Upper lobe of right lung (tissue), 1 donor: ENCODE measurements at places on chromosomes 4 and X. TPM values are rescaled to one million over a fixed set of nuclear protein-coding genes. Genes with fewer than 3 reads are reported as not detected.
A peak's percentile ranks its signal among the peaks of the same experiment; 100 is the strongest.

Gene ARMCX4
- total RNA-seq = 13.1 TPM

Gene ACOX3
- 21.6 TPM for total RNA-seq

Gene POU4F2
- total RNA-seq = not detected

Gene GAGE12G
- total RNA-seq = not detected

Gene ADRA2C
- 7.3 TPM for total RNA-seq

Gene PPEF2
- total RNA-seq = not detected

DNA sequence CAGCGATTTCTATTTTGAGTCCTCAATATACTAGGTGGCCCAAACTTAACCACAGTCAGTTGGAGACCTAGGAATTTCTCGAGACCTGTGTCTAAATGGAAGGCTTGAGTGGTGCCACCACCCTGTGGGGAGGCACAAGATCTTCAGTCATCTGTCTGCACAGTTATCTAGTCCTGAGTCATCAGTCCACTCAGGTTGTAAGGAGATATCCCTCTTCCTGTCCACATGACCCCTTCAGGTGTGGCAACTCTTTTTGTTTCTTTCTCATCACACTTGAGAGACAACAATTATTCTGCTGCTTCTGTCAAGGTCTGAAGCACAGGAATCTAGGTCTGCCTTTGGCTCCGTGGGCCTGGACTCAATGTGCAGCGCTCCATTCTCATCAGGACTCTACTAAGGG, 64.4 kb upstream of the IBSP start:
- no peaks in the 10 kb centered on the region for H3K4me1 ChIP-seq
- H3K27ac ChIP-seq = no peak overlapping the region
- H3K27me3 ChIP-seq = no peaks in the 10 kb centered on the region
- H3K36me3 ChIP-seq = no peaks in the 10 kb centered on the region
- no peak overlapping the region for H3K4me3 ChIP-seq

GRCh38 chr4:148120216-148120615, 322.0 kb downstream of the NR3C2 start:
- H3K36me3 ChIP-seq = peaks cover 9% of the 10 kb centered on the region
- H3K4me1 ChIP-seq = no peaks in the 10 kb centered on the region
- H3K27me3 ChIP-seq = no peaks in the 10 kb centered on the region
- H3K4me3 ChIP-seq = no peak overlapping the region
- DNase-seq = no peak

- no peaks in the 10 kb centered on the region for H3K4me1 ChIP-seq
- no peak for DNase-seq
- no peak overlapping the region for H3K4me3 ChIP-seq
- H3K27ac ChIP-seq = no peak overlapping the region
- H3K36me3 ChIP-seq = no peaks in the 10 kb centered on the region
- H3K27me3 ChIP-seq = no peaks in the 10 kb centered on the region
Measured at GRCh38 chrX:47608130-47608810, 11.4 kb downstream of the SYN1 start.

- no peaks in the 10 kb centered on the region for H3K36me3 ChIP-seq
- H3K4me3 ChIP-seq = no peak overlapping the region
Measured at GRCh38 chrX:10556405-10556804, 64.0 kb downstream of the MID1 start.

DNA sequence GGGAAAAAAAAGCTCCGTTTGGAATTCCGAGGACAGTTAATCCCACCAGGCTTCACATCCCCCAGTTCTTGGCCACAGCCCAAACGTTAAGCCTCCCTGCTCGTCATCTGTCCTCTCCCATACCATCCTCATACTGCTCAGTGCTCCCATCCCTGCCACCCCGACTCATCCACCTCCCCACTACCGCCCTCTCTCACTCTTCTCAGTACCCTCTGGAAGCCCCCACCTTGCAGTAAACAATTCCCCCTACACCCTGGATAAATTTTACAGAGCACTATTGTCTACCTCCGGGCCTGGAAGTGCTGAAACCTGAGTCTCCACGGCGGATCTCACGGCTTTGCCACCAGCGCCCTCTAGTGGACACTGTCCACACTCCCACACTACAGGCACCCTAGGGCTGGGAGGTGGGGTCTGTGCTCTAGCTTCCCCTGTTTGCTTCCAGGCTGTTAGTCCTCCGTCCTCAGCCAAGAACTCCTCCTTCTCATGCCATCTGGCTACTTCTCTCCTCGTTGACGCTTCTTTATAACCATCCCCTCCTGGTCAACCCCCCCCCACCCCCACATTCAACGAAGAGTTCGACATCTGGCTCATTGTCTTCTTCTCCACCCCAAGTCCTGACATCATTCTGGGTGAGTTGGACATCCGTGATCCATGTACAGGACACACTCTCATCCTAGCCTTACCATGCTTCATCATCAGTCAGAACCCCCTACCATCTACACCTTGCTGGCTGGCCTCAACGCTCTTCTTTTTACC, 54.5 kb downstream of the RTL9 start:
- H3K4me1 ChIP-seq = no peaks in the 10 kb centered on the region
- H3K27me3 ChIP-seq = no peaks in the 10 kb centered on the region
- peak; percentile 72 for DNase-seq
- H3K4me3 ChIP-seq = no peak overlapping the region
- H3K36me3 ChIP-seq = no peaks in the 10 kb centered on the region

DNA sequence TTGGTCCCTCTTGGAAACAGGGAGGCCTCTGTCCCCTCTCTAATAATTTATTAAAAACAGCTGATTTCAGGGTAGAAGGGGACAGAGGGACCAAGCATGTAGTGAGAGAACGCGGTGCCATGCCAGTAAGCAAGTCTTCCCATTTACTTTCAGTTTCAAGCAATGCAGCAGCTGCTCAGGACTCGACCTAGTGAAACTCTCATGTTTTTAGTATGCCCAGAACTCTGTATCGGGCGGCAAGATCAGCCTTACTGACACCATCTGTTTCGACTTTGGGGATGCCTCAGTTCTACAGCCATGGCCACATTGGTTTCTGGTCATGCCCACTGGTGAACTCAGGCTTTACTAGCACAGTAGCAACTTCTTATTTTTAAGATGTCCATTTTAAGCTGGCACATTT, 40.6 kb downstream of the ZNF81 start:
- no peaks in the 10 kb centered on the region for H3K36me3 ChIP-seq
- no peaks in the 10 kb centered on the region for H3K27me3 ChIP-seq
- H3K27ac ChIP-seq = no peak overlapping the region
- H3K4me3 ChIP-seq = no peak overlapping the region
- no peaks in the 10 kb centered on the region for H3K4me1 ChIP-seq
- no peak for DNase-seq

DNA sequence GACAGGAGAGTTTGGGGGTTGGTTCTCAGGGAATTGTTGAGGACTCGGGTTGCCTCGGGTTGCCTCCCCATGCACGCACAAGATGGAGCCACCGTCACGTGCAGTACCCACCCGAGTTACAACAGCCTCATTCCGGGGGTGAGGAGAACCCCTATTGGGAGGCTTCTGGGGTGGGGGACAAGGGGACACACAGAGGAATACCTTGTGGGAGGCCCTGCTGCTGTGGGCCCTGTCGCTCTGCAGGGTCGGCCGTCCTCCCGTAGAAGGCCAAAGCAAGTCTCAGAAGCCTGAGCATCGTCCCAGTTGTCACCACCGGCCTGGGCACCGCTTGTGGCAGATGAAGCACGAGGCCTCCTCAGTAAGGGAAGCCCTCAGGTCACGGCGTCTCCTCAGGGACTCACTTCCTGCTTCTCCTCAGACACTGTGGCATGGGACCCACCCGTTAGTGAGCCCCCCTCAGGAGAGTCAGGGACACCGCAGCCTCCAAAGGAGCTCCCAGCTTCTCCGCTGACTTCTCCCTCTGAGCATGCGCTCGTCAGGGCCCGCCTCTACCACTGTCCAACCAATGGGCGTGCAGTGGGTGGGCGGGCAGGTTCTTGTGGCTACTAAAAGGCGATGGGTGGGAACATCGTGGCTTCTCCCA, at the start of gene CT55:
CT55 (minus strand) TSS at position 522 of the 643 bp plus-strand sequence; CDS start at position 295, 227 bp downstream.
- no peaks in the 10 kb centered on the region for H3K4me1 ChIP-seq
- no peak within 1 kb of the TSS for H3K4me3 ChIP-seq
- no peak for DNase-seq
- H3K27ac ChIP-seq = no peak within 1 kb of the TSS
- H3K27me3 ChIP-seq = no peaks in the 10 kb centered on the region
